ENCODE measurements at places on chromosomes 5 and 9. TPM values are rescaled to one million over a fixed set of nuclear protein-coding genes. Genes with fewer than 3 reads are reported as not detected.

DNA sequence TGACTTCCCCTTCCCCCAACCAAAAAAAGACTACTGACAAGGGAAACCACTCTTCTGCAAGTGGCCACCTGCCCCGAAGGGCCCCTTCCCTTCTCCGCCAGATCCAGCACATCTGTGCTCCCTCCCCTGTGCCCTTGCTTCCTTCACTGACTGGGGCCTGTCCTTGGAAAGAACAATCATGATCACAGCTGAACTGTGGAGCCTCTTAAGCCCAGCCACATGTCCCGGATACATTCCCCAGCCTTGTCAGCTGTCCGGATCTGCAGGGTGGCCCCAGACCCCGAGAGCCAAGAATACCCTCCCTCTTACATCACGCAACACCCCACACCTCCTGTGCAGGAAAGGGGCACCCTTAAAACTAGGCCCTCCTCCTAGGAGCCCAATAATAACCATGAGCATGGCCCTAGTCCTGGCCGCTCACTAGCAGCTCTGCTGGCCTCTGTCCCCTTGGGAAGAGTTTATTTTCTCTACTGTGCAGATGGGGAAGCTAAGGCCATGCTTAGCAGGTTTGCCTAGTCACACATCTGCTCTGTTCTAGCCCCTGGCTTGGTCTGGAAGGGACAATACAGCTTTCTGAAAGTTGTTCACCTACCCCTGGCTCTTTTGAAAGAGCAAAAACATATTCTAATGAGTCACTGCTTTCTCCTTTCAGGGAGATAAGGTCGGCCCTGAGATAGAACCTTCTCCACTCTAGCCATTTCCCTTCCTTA lies 3.8 kb downstream of the SPRY4 start:
- no peaks in the 10 kb centered on the region for H3K27me3 ChIP-seq
- H3K4me1 ChIP-seq = peaks cover 7% of the 10 kb centered on the region
- H3K36me3 ChIP-seq = peaks cover 60% of the 10 kb centered on the region
- H3K4me3 ChIP-seq = peak overlapping the region; percentile 96
- no peak overlapping the region for H3K27ac ChIP-seq

The CDC20B gene
- 0.13 TPM for total RNA-seq

DNA sequence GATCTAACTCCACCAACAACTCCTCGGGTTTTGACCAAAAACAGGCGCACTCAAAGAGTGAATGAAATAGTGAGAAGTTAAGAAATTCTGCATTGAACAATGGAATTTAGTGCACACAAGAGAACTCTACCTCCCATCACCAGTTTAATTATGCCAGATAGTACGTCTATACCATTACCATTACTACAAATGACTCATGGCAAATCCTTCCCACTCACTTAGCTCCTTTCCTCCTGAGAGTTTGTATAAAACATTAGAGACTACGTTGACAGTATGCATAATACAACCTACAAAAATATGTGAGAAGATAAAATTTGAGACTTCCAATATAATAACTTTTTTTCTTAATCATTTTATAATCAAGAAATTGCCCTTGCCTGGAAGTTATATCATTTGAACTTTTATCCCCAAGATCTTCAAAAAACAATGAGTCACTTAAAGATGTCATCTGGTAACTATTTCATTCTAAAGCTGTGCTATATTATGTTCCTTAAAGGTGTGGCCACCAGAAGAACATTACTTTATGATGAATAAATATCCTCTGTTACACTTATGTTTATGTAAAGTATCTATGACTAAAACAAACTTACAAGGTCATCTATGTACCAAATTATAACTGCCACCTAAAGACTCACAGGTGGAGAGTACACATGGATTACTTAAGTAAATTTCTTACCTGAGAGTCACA lies 297.9 kb upstream of the PTGER4 start:
- no peak for DNase-seq
- H3K4me3 ChIP-seq = no peak overlapping the region
- no peaks in the 10 kb centered on the region for H3K4me1 ChIP-seq
- no peaks in the 10 kb centered on the region for H3K36me3 ChIP-seq

DNA sequence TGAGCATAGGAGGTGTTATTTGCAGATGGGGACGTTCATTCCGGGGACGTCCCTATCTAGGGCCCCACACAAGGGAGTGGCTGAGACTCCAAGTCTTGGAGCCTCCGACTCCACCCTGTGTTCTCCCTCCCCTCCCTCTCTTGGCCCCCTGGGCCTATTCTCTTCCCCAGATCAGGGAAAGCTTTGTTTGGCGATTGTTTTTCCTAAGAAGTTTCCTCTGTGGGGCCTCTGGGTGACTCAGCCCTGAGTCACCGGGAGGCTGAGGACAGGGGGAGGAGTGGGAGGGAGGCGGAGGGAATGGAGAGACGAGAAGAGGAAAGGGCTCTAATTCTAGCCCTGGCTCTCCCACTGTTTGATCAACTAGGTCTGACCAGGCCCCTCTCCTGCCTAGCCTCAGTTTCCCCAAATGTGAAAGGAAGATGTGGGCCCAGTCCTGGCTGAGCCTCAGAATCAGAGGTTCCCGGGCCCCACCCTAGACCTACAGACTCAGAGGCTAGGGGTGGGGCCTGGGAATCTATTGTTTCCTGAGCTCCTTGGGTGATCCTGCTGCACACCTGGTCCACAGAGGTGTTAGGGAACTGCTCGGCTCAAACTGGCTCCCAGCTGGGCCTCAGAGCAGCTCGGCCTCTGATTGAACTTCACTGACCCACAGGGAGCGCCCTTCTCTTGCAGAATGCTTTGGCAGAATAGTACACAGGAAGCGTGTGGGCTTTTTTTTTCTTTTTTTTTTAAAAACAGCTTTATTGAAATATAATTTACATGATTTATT lies 19.2 kb downstream of the GSN start:
- H3K4me1 ChIP-seq = peaks cover 26% of the 10 kb centered on the region
- no peaks in the 10 kb centered on the region for H3K36me3 ChIP-seq
- peak overlapping the region; percentile 40 for H3K27ac ChIP-seq
- no peak overlapping the region for H3K4me3 ChIP-seq

- no peak overlapping the region for H3K4me3 ChIP-seq
- H3K4me1 ChIP-seq = no peaks in the 10 kb centered on the region
- DNase-seq = no peak
- no peaks in the 10 kb centered on the region for H3K36me3 ChIP-seq
- no peak overlapping the region for H3K27ac ChIP-seq
These were observed 329.4 kb downstream of the ARRDC3 start for GRCh38 chr5:91053741-91054025.

GRCh38 chr9:98096091-98096490 lies 22.9 kb downstream of the TRIM14 start:
- peak; percentile 17 for DNase-seq
- no peaks in the 10 kb centered on the region for H3K36me3 ChIP-seq
- H3K4me3 ChIP-seq = no peak overlapping the region

The PCDHB15 gene
- 9.8 TPM for total RNA-seq

DNA sequence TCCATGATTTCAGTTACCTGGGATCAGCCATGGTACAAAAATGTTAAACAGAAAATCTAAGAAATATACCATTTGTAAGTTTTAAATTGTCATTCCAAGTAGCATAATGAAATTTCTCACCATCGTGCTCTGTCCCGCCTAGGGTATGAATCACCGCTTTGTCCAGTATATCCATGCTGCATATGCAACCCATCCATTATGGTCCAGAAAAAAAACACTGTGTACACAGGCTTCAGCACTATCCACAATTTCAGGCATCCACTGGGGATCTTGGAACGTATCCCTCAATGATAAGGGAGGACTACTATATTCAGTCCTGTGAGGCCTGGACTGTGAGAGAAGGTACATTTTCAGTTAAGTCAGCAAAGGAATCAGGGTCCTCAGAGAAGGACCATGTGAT lies 37.6 kb upstream of the HNRNPA0 start:
- H3K4me3 ChIP-seq = no peak overlapping the region
- DNase-seq = no peak
- no peaks in the 10 kb centered on the region for H3K4me1 ChIP-seq
- H3K36me3 ChIP-seq = no peaks in the 10 kb centered on the region
- no peaks in the 10 kb centered on the region for H3K27me3 ChIP-seq
- no peak overlapping the region for H3K27ac ChIP-seq

DNA sequence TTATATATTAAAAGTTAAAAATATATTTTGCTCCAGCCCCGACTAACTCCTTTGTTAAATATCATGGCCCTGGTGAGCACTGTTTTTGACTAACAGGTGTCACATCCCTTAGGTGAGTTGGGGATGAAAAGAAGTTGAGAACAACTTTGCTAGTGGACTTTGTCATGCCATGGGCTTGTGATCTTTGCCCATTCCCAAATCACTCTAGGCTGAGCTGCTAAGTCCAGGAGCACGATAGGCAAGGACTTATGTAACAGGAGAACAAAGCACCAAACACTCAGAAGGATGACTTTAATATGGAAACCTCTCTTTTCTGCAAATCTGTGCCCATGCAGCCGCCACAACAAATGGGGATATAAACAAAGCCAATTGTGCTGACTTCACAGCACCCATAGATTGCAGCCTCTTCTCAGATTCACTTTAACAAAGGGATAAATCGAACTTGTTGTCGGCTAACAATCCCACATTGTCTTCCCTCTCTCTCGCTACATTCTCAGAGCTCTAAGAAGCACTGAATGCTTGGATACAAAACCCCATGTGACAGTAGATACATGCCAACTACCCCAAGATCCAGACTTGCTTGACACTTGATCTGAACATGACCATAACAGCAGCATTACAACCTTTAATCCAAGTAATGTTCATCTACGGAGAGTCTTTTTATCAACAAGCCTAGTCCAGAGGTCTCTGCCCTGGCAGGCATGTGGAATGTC lies 86.8 kb upstream of the CD180 start:
- H3K27me3 ChIP-seq = no peaks in the 10 kb centered on the region
- H3K4me3 ChIP-seq = no peak overlapping the region
- no peaks in the 10 kb centered on the region for H3K36me3 ChIP-seq
- H3K4me1 ChIP-seq = no peaks in the 10 kb centered on the region
- no peak overlapping the region for H3K27ac ChIP-seq

- no peaks in the 10 kb centered on the region for H3K36me3 ChIP-seq
- no peaks in the 10 kb centered on the region for H3K4me1 ChIP-seq
- H3K27me3 ChIP-seq = peaks cover 4% of the 10 kb centered on the region
- no peak overlapping the region for H3K27ac ChIP-seq
These were observed 202.5 kb downstream of the CDK5RAP2 start for GRCh38 chr9:120377268-120378159.

DNA sequence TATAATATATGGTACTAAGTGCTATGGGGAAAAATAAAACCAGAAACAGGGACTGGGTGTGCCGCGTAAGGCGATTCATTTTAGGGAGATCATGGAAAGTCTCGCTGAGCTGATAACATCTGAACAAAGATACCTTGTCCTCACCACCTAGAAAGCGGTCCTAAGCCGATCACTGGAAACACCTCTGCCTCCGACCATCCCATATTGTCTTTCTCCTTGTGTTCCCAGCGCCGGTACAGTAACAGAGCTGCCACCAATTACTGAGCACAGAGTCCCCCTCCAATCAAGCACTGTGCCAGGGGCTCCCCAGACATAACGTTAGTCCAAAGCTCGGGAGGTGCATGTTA lies 704 bp downstream of the CCDC112 start:
- H3K27me3 ChIP-seq = no peaks in the 10 kb centered on the region
- H3K4me1 ChIP-seq = no peaks in the 10 kb centered on the region
- peak overlapping the region; percentile 95 for H3K4me3 ChIP-seq

GRCh38 chr9:130694205-130694604 lies 625 bp downstream of the EXOSC2 start:
- H3K4me1 ChIP-seq = no peaks in the 10 kb centered on the region
- peak; percentile 28 for DNase-seq
- peaks cover 37% of the 10 kb centered on the region for H3K36me3 ChIP-seq
- peak overlapping the region; percentile 98 for H3K4me3 ChIP-seq
- H3K27ac ChIP-seq = no peak overlapping the region

The NXNL2 gene
- 0.40 TPM for total RNA-seq

The ABLIM3 gene
- total RNA-seq = 0.68 TPM

DNA sequence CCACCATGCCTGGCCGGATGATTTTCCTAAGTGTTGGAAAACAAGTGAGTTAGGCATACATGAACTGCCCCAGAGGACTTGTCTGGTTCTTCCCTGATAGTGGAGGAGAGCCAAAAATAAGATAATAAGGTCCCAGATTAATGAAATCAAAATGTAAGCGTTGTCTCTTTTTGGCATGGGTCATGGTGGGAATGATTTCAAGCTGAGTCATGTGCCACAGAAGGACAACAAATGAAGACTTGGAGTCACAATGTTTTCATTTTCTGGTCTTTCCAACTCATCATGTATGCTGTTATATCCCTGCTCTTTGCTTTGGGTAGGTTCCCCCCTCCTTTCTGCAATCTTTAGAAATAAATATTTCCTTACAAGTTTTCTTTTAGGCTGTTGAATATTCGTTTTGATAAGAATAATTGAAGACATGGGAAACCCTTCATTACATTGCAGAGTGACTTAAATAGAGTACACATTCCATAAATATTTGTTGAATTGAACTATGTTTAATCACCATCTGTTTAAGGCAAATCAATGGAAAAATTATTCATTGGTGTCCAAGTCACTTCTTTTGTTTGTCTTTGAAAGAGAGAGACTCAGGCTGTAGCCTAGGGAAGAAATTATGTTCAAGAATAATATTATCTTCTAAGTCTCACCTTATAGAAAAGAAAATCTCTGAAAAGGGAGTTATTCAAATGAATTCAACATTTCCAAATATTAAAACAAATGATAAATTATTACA lies 196.3 kb downstream of the CSNK1G3 start:
- no peaks in the 10 kb centered on the region for H3K4me1 ChIP-seq
- no peak overlapping the region for H3K27ac ChIP-seq
- H3K27me3 ChIP-seq = no peaks in the 10 kb centered on the region
- DNase-seq = no peak

Data from endodermal cell (in vitro differentiated cells).